Renal pelvis (tissue), 12 donors: ENCODE measurements at places on chromosomes 1 and 21. TPM values are rescaled to one million over a fixed set of nuclear protein-coding genes. Genes with fewer than 3 reads are reported as not detected.

- no peak for DNase-seq
Observed at GRCh38 chr1:22154626-22155025, 11.7 kb upstream of the WNT4 start.

S100A8 gene
- polyA plus RNA-seq, result 14.4 TPM

- DNase-seq, result no peak
Observed at GRCh38 chr1:912740-913301, 10.9 kb upstream of the SAMD11 start.

SLC44A3 gene
- 52.8 TPM for polyA plus RNA-seq

DNA sequence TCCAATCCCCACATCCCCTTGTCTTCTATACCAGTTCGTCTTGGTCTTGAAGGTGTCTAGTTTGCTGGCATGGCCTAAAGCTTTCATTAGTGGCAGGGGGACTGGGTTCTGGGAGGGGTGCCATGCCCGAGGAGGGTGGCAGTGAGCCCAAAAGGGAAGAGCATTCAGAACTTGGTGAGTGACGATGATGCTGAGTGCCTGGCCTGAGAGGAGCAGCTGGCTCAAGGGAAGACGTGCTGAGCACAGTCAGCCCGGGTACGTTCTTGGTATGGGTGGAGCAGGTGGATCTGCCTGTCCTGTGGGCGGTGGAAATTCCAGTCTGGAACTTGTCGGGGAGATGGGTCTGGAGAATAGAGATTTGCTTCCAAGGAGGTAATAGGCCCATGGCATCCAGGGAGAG lies 4.6 kb downstream of the FDPS start:
- DNase-seq, result no peak

DNA sequence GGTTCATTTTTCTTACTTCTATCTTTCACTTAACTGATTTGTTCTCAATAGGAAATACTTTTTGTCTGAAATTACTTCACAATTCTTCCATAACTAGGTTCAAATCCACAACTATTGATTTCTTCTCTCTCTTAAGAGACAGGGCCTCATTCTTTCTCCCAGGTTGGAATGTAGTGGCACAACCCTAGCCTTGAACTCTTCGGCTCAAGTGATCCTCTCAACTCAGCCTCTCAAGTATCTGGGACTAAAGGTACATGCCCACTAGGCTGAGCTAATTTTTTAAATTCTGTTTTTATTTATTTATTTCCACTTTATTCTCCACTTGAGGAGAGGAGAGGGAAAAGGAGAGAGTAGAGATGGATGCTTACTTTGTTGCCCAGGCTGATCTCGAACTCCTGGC lies 370.4 kb upstream of the PLXNA2 start:
- no peak for DNase-seq

DNA sequence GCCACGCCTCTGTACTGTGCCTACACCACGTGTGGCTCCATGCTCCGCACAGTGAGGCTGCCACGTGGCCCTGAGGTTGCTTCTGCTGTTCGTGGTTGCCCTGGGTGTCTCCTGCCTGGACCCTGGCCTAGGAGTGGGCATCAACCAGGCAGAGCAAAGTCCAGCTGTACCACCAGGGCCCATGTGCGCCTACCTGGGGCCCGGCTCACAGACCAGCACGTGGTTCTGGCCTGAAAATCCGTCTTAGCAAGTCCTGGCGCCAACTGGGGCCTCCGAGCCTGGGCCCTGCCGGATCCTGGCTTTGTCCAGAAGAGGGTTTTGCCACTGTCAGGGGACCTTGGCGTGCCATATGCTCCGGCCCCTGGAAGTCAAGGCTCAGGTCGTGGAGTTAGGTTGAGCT lies 107.1 kb upstream of the TTC34 start:
- DNase-seq, result no peak

DNA sequence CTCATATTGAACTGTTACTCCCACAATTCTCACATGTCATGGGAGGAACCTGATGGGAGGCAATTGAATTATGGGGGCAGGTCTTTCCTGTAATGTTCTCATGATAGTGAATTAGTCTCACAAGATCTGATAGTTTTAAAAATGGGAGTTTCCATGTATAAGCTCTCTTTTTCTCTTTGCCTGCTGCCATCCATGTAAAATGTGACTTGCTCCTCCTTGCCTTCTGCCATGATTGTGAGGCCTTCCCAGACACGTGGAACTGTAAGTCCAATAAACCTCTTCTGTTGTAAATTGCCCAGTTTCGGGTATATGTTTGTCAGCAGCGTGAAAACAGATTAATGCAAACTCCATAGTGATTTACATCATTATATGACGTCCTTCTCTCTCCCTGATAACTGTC lies 759.7 kb upstream of the RGS18 start:
- DNase-seq, result no peak

DNA sequence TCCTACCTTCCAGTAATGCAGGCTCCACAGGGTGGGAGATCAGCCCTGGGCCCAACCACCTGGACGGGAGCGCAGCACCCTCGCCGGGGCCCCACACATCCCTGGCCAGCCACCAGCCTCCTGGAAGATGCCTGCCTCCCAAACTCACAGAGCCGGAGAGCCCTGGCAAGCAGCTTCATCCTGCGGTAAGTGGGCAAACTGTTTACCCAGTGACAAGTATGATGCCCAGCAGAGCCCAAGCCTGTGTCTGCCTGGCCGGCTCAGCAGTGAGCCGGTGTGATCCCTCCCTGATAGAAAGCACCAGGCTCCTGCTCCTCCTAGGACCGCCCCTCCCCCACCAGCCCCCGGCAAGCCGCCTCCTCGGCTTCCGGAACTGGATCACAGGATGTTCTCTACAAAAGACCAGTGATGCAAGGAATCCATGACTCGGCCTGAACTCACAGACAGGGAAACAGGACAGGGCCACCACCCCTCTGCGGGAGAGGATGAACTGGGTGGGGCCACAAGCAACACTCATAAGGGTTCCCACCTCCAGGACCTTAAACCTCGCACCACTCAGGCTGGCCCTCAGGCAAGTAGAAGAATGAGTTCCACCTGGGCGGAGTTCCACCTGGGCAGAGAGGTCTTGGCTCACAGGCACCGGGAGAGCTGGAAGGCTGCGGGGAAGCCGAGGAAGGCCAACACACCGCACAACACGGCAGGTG lies 7.9 kb downstream of the ACOT7 start:
- peak; percentile 48 for DNase-seq

DNA sequence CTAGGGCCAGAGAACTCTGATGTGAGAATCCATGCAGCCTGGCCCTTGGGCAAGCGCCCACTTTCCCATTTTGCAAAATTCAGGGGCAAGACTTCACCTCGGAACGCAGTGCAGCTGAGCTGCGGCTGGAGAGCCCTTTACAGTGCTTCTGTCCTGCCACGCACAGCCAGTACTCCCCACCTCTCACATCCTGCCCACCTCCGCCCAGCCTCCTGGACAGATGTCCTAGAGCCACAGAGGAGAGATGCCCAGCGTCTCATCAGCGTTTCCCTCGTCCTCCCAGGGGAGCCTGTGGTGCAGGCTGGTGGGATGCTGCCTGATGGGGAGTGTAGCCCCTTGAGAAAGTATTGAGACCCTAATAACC lies 29.6 kb downstream of the RUNX3 start:
- no peak for DNase-seq

DNA sequence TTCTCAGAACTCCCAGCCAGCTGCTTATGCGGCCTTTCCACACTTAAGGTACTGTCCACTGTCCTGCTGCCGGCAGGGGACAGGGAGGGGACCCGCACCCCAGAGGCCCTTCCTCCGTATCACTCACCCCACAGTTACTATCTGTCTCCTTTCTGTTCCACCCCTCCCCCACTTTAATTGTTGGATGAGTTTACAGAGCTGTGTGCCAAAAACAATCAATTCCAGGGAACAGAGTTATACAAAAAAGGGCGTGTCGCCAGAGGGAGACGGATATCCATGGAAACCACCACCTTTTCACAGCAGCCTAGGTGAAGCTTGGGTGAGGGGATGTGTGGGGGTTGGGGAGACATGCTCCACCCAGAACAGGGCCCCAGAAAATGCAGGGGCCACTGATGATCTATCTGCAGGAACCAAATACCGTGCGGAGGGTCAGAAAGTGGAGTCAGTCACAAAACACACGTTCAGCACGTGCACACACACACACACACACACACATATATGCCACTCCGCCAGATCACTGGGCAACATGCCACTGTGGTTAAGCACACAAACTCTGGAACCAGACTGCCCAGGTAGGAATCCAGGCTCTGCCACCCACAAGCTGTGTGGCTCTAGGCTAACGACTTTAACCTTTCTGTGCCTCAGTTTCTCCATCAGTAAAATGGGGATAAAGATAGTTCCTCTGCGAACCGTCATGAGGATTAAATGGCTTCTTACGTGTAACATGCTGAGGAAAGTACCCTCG lies 30.5 kb downstream of the CASZ1 start:
- no peak for DNase-seq

DNA sequence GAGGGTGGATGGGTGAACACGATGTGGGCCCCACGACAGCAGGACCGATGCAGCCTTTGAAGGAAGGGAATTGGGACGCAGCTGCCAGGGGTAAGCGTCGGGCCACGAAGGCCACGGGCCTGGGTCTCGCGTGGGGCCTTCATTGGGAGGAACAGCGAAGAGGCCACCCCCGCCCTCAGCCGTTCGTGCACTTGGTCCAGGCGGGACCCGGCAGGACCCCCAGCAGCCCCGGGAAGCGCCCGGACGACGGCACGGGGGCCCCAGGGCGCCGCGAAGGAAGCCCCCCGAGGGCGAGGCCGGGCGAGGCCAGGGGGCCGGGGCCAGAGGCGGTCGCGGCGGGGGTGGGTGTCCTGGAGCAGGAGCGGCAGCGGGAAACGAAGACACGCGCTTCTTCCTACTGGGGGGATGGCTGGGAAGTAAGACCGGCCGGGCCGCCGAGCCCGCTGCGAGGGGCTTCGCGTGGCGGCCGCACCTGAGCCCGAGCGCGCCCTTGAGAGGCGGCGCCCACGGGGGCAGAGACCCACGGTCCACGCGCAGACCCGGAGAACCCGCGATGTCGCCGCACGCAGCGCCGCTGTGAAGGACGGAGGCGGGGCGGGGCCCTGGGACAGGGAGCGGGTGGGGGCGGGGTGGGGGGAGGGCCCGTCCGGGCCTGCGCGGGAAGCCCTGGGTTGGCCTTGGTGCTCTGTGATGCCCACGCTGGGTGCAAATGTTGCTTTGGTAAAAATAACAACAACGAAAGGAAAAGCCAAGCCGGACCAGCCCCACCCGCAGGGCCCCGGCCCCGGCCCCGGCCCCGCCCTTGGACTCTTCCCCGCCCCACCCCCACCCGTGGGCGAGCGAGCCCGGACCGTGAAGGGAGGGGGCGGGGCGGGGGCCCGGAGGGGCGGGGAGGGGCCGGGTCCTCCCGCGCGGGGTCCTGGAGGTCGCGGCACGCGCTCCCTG lies 56.0 kb upstream of the ADARB1 start:
- DNase-seq, result no peak

DNA sequence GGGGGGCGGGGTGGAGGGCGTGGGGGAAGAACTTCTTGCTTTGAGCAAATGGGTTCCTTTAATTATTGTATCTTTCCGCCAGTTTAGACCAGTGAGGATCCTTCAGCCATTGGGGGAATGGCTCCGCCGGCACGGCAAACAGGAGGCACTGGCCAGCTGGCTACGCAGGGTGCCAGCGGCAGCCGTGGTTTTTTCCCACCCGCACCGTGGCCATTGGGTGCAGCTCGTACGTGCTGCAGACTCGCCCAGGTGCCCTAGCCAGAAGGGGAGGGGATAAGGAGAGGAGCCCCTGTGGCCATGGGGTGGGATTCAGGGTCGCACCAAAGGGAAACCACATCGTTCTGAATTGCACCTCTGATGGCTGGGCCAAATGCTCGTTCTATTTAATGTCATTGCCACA lies 65.6 kb downstream of the RGSL1 start:
- DNase-seq, result no peak

DNA sequence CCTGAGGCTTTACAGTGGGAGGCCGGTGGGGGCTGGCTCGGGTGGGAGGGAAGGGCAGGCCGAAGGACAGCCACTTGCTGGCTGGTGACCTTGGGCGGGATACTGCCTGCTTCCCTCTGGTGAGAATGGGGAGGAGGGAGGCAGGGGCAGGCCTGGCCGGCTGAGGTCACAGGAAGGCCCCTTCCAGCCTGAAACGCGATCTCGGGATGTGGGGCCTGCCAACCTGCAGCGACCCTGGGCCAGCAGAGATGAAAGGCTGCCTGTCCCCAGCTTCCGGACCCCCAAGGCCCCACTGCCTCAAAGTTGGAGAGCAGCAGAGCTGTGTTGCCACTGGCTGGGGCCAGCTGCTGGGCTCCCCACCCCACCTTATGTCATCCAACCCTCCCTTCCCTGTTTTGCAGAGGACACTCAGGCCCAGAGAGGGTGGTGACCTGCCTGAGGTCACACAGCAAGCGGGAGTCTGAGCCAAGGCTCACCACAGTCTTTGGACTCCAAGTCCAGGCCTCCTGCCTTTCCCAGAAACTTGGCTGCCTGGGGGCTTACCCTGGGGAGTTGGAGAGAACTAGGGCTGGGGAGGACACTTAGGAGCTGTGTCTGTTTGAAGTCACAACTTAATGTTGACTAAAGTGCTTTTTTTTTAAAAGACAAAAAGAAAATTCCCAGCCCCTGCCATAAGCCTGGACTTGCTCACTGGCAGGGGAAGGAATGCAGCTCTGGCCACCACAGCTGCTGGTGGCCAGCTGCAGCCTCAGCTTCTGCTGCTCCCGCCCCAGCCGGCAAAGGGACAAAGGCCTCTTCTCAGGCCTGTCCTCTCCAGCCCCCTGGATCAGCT lies 14.8 kb upstream of the WASF2 start:
- DNase-seq, result peak; percentile 85

- DNase-seq, result no peak
Observed at GRCh38 chr1:14903922-14904321, 249.6 kb upstream of the TMEM51 start.

DNA sequence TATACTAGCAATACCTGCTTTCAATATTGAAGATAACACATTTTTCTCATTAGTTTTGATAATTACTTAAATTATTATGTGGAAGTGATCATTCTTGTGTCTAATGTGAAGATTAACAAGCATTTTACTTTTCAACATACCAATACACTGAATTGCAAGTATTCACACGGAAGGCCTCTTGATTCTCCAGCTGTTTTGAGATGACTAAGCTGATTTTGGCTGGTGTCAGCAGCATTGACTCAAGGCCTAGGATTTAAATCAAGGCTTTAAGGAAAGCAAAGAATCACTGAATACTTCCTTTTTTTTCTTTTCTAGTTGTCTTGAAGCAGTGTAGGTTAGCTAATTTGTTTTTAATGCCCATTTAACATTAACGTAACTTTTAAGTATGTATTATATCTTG lies 373.7 kb downstream of the SRGAP2C start:
- DNase-seq, result no peak

SERPINC1 gene
- 0.84 TPM for polyA plus RNA-seq

SELE gene
- 0.42 TPM for polyA plus RNA-seq

SYT6 gene
- 1.6 TPM for polyA plus RNA-seq

ANGPTL3 gene
- polyA plus RNA-seq, result 6.2 TPM

GRCh38 chr1:108847494-108847893 lies 9.4 kb downstream of the AKNAD1 start:
- DNase-seq, result no peak

DNA sequence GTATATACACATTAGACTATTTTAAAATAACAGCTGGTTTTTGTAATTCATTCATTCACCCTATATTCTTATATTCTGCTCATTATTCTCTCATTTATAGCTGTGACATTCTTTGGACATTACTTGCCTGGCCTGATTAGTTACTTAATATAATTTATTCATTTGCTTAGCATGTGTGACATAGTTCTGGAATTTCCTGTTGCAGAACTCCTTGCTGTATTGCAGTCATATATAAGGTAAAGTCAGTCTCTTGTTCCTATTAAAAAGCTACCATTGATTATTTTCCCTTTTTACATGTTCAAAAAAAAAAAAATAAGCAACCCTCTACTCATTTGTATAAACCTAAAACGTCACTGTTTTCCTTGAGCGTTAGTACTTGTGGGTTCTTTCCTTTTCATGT lies 23.9 kb downstream of the GNAT2 start:
- peak; percentile 45 for DNase-seq

ARHGAP29 gene
- 94.3 TPM for polyA plus RNA-seq
